Bronchial epithelial cell (primary cell): ENCODE measurements at places on chromosomes 3 and 15. TPM values are rescaled to one million over a fixed set of nuclear protein-coding genes. Genes with fewer than 3 reads are reported as not detected.

Gene CDCP1
- 41.3 and 64.9 TPM in 2 replicates for total RNA-seq

Gene ZMYND10
- total RNA-seq = 0.13 and 0.53 TPM in 2 replicates

DNA sequence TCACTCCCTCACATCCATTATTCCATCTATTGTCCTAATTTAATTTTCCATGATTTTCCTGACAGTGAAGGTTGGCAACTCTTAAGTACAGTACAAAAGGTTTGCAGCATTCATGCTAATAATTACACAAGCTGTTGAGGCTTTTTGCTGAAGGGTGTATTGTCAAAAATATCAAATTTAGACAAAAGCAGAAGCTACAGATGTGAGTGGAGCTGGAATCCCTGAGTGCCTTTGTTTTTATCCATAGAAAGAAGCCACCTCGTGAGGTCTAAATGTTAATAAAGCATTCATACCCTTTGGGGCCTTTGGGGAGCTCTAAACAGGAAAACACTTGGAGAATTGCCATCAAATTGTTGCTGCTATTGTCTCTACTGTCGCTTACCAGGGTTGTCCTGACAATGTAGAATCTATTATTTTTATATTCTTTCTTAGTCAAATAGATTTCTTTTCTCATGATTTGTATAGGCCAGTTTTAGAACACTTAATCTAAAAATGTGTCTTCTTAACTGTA lies 185.8 kb upstream of the ROBO1 start:
- no peak for DNase-seq

GRCh38 chr3:138359148-138359918 lies 11.0 kb downstream of the MRAS start:
- DNase-seq = no peak

DNA sequence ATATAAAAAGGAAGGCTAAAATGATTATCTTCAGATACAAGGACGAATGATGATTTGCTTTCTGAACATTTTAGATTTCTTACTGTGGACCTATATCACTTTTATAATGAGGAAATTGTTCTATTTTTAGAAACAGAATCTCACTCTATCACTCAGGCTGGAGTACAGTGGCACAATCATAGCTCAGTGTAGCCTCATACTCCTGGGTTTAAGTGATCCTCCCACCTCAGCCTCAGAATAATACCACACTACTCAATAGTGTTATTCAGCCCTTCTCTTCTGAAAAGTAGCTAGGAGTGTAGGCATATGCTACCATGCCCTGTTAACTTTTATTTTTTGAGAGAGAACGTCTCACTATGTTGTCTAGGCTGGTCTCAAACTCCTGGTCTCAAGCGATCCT lies 15.8 kb downstream of the DNAJC13 start:
- DNase-seq = no peak

- DNase-seq = no peak
Observed at GRCh38 chr3:10582733-10583132, 77.3 kb upstream of the ATP2B2 start.

DNA sequence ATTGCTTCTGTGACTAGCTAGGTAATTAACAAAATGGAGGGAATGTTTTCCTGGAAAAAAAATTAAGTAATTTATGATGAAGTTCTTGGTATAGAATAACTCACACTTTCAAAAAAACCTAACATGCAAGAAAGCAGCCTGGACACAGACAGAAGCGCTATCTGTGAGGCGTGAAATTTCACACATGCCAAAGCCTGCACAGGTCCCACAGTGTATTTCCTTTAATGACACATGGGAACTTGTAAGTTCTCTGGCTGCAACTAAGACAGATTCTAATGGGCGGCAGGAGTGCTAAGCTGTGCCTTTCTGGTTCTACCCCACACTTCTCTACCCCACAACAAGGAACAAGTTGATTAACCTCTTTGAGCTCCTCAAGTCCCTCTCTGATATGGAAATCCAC lies 84.9 kb upstream of the NEO1 start:
- no peak for DNase-seq

GRCh38 chr3:12856626-12857025 lies 15.3 kb upstream of the RPL32 start:
- DNase-seq = peak; percentile 65

GRCh38 chr3:13569201-13569600 lies 20.3 kb downstream of the FBLN2 start:
- DNase-seq = no peak
